Activated CD4-positive, alpha-beta T cell treated with anti-CD3 and anti-CD28 coated beads, Interleukin-2, amount 10 ng/mL, durations not matched to agents 7 days and 5 days (primary cell): ENCODE measurements at places on chromosomes 1 and 21. TPM values are rescaled to one million over a fixed set of nuclear protein-coding genes. Genes with fewer than 3 reads are reported as not detected.

DNA sequence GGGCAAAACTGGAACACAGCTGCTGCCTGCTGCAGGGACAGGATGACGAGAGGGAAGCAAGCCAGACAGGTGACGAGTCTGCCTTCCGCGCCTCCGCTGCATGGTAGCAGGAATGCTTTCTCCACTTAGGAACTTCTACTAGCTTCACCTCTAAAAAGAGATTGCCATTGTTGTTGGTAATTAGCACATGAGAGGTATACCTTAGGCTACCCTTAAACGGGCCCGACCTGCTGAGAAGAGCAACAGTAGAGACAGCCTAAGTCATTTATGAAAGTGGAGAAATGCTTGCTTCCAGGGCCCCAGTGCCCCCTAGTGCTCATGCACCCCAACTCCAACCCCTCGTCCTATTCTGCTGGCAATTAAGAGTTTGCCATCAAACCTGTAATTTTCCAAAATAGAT lies 96.9 kb upstream of the AKT3 start:
- H3K4me3 ChIP-seq: no peak overlapping the region
- H3K36me3 ChIP-seq: no peaks in the 10 kb centered on the region
- H3K27me3 ChIP-seq: no peaks in the 10 kb centered on the region
- no peak overlapping the region for H3K27ac ChIP-seq
- H3K4me1 ChIP-seq: no peaks in the 10 kb centered on the region

DNA sequence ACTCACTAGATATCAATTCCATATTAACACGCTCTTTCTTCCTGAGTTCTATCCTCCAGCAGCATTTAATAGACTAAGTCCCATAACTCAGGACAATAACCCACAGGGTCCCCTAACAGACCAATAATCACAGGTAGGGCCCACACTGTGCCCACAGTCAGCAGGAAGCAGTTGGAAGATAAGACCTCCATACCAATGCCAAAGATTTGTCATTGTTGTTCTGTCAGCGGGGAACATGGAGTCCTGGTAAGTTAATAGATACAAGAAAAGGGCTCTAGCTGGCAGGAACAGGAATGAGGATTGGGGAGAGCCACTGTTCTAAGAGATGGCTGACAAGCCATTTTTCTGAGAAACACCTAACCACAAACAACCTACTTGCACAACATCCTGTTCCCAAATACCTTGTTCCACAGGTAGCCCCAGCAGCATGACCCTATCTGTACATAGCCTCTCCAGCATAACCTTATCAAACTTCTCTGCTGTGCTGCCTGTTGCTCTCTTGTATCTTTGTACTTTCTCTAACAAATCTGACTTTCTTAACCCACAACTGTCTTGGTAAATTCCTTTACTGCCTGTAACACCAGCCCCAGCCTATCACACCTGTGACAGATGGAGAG lies 142.0 kb upstream of the KCNJ15 start:
- H3K36me3 ChIP-seq: peaks cover 3% of the 10 kb centered on the region
- peak; percentile 12 for DNase-seq
- peaks cover 38% of the 10 kb centered on the region for H3K4me1 ChIP-seq
- peak overlapping the region; percentile 57 for H3K27ac ChIP-seq
- H3K27me3 ChIP-seq: peaks cover 14% of the 10 kb centered on the region
- no peak overlapping the region for H3K4me3 ChIP-seq

DNA sequence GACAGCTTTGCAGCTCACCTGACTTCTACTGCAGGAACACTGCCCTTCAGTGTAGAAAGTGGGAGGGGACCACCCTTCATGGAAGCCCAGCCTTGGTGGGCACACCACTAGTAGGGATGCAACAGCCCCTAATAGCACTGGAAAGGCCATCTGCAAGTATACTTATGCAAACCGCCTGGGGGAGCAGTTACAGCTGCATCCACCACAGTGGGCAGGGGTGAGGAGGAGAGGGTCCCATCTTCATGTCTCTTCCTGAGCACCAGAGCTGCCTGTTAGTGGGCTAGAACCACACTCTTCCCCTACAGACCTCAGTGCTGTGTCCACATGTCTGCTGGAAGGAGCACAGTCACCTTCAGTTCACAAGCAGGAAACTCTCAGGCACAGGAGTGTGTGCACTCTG lies 66.2 kb upstream of the LHX8 start:
- H3K27ac ChIP-seq: no peak overlapping the region
- no peaks in the 10 kb centered on the region for H3K36me3 ChIP-seq
- H3K4me1 ChIP-seq: no peaks in the 10 kb centered on the region
- no peaks in the 10 kb centered on the region for H3K27me3 ChIP-seq
- no peak overlapping the region for H3K4me3 ChIP-seq

Gene S100A9
- total RNA-seq: 0.77 TPM

Gene FAAH
- 7.6 TPM for total RNA-seq

- no peak overlapping the region for H3K27ac ChIP-seq
- no peaks in the 10 kb centered on the region for H3K36me3 ChIP-seq
- H3K4me1 ChIP-seq: no peaks in the 10 kb centered on the region
- no peak for DNase-seq
- no peak overlapping the region for H3K4me3 ChIP-seq
- H3K27me3 ChIP-seq: peaks cover 6% of the 10 kb centered on the region
Measured at GRCh38 chr1:93692026-93692425, 10.4 kb upstream of the BCAR3 start.

Gene CASQ2
- total RNA-seq: not detected

DNA sequence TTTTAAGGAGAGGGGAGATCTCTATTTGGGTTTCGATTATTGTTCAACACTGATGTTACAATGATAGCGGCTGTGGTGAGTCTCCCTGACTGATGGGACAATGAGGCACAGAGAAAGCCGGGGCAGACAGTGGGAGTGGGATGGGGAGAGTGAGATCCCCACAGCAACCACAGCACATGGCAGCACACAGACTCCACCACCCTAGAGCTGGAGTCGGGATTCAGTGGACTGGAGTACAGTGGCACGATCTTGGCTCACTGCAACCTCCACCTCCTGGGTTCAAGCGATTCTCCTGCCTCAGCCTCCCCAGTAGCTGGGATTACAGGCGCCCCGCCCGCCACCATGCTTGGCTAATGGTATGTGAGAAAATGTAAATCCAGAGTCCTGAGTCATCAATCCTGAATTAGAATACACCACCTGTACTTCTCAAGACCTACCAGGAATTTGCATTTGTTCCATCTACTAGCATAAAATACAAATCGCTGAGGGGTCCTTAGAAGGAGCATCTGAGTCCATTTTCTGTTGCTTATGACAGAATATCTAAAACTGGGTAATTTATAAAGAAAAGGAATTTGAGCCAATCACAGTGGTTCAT lies 125.8 kb downstream of the TOMM20 start:
- no peak overlapping the region for H3K4me3 ChIP-seq
- H3K27me3 ChIP-seq: no peaks in the 10 kb centered on the region
- H3K4me1 ChIP-seq: peaks cover 52% of the 10 kb centered on the region
- no peak for DNase-seq
- peaks cover 15% of the 10 kb centered on the region for H3K36me3 ChIP-seq

- DNase-seq: no peak
- H3K4me1 ChIP-seq: no peaks in the 10 kb centered on the region
- no peaks in the 10 kb centered on the region for H3K27me3 ChIP-seq
- no peaks in the 10 kb centered on the region for H3K36me3 ChIP-seq
Measured at GRCh38 chr1:57019236-57019839, 53.5 kb upstream of the C8B start.

GRCh38 chr1:176949033-176949662 lies 215.4 kb downstream of the ASTN1 start:
- H3K27me3 ChIP-seq: no peaks in the 10 kb centered on the region
- H3K27ac ChIP-seq: no peak overlapping the region
- no peaks in the 10 kb centered on the region for H3K36me3 ChIP-seq

GRCh38 chr1:110600716-110601115 lies 5.4 kb downstream of the KCNA2 start:
- peaks cover 22% of the 10 kb centered on the region for H3K27me3 ChIP-seq
- no peaks in the 10 kb centered on the region for H3K36me3 ChIP-seq
- no peak for DNase-seq
- H3K4me3 ChIP-seq: no peak overlapping the region
- H3K4me1 ChIP-seq: no peaks in the 10 kb centered on the region

- H3K36me3 ChIP-seq: no peaks in the 10 kb centered on the region
- no peak overlapping the region for H3K27ac ChIP-seq
- no peak overlapping the region for H3K4me3 ChIP-seq
- H3K27me3 ChIP-seq: peaks cover 9% of the 10 kb centered on the region
- peaks cover 2% of the 10 kb centered on the region for H3K4me1 ChIP-seq
Measured at GRCh38 chr1:63784489-63785390, 10.9 kb downstream of the ROR1 start.

Gene DIO1
- total RNA-seq: not detected

DNA sequence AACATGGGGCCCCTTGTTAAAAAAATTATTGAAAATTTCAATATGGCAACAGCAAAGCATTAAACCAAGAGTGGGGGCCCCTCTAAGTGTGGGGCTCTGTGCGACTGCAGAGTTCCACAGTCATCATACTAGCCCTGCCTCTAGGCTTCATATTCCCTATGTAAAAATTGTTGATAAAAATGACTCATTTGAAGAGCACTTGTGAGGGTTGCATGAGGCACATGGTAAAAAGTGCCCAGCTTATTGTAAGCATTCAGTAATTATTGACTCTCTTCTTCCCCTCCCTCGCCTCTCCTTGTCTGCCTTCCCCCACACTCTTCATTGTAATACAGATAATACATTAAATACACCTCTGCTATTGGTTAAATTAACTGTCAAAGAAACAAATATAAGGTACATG lies 86.7 kb upstream of the PTBP2 start:
- H3K4me1 ChIP-seq: no peaks in the 10 kb centered on the region
- H3K27me3 ChIP-seq: peaks cover 3% of the 10 kb centered on the region
- no peak overlapping the region for H3K4me3 ChIP-seq
- no peak overlapping the region for H3K27ac ChIP-seq
- DNase-seq: no peak
- H3K36me3 ChIP-seq: no peaks in the 10 kb centered on the region

Gene S100A7A
- not detected for total RNA-seq

Gene SPRR2B
- not detected for total RNA-seq

GRCh38 chr1:12678350-12678749 lies 34.5 kb downstream of the AADACL4 start:
- H3K4me3 ChIP-seq: no peak overlapping the region
- no peaks in the 10 kb centered on the region for H3K36me3 ChIP-seq
- no peak for DNase-seq
- H3K4me1 ChIP-seq: no peaks in the 10 kb centered on the region
- peaks cover 9% of the 10 kb centered on the region for H3K27me3 ChIP-seq

DNA sequence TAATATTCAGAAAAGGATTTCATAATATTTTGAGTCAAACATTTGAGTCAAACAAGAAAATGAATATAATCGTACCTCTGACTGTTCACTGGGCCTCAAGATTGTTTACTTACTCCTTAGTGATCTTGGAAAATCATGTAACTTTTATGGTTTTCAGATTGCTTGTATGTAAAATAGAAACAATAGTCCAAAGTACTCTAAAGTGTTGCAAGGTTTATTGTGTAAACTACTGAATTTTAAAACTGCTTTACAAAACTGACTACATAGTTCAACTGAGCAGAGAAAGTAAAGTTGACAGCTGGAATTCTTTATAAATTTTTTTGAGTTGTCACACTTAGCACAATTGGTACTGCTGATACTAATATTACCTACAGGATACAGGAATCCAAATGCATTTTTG lies 931.0 kb downstream of the NCAM2 start:
- no peak overlapping the region for H3K27ac ChIP-seq
- no peaks in the 10 kb centered on the region for H3K4me1 ChIP-seq
- H3K4me3 ChIP-seq: no peak overlapping the region
- no peaks in the 10 kb centered on the region for H3K36me3 ChIP-seq
- no peak for DNase-seq
